ENCODE measurements at places on chromosomes 5 and 9. TPM values are rescaled to one million over a fixed set of nuclear protein-coding genes. Genes with fewer than 3 reads are reported as not detected.

The BTNL8 gene
- total RNA-seq = 0.32 TPM

The AP3B1 gene
- 53.8 TPM for total RNA-seq

The SPINK6 gene
- total RNA-seq = 0.52 TPM

The PCDHA4 gene
- not detected for total RNA-seq

The OR1J2 gene
- total RNA-seq = not detected

The CARD6 gene
- 2.7 TPM for total RNA-seq

The SLC25A2 gene
- not detected for total RNA-seq

The TRIM7 gene
- 46.8 TPM for total RNA-seq

The KIAA0825 gene
- total RNA-seq = 13.2 TPM

The MYMK gene
- not detected for total RNA-seq

The TRIM23 gene
- 13.9 TPM for total RNA-seq

The SLC38A9 gene
- 24.0 TPM for total RNA-seq

The IL7R gene
- total RNA-seq = not detected

The ARHGEF39 gene
- 7.5 TPM for total RNA-seq

The FBP2 gene
- total RNA-seq = not detected

DNA sequence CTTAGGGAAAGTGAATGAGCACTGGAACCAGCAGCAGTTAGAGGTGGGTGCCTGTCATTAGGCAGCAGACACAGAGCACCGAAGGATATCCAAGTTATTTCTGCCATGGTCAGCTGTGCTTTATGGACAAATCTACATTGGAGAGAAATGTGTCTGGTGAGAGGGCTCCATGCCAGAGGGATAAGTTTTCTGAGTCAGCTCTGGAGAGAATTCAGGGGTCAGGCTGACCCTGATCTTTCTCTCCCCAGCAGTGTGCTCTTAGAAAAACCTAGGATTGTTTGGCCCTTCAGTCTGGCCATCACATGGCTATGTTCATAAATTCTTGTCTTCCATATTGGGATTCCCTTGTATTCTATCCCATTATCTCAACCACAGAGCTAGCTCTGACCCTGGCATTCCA is 8.9 kb upstream of the IL17B start:
- no peak for DNase-seq

- DNase-seq = peak; percentile 80
Measured at GRCh38 chr9:100437860-100438805, 11.2 kb downstream of the MSANTD3 start.

- no peak for DNase-seq
Measured at GRCh38 chr9:2055203-2055658, 40.1 kb downstream of the SMARCA2 start.

DNA sequence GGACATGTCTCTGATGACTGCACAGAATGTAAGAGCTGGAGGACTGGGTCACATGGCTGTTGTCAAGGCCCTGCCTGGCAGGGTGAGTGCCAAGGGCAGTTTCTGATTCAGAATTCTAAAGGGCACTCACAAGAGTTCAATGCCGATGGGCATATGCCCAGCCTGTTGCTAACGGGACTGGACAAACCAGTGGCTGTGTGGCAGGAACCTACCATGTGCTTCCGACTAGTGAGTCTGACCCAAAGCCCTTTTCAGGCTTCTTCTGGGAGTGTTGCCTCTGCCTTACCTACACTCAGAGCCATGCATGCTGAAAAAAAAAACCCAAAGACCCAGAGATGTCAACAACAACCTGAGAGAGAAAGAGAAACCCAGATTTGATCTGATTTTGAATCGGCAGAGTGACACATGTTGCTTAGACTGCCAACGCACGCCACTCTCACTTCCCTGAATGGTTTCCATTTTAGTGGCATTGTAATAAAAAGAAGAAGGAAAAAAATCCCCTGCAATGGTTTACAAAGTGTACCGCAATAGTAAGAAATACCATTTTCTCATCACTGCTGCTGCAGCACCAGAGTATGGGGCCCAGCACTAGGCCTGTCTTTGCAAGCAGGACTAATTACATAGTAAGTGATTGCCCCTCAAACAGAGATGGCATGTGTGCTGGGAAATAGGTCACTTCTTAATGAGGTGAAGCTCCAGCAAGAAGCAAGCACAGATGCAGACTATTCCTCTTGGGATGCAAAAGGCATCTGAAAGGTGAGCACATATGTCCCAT is 194.3 kb downstream of the PALM2AKAP2 start:
- DNase-seq = no peak

DNA sequence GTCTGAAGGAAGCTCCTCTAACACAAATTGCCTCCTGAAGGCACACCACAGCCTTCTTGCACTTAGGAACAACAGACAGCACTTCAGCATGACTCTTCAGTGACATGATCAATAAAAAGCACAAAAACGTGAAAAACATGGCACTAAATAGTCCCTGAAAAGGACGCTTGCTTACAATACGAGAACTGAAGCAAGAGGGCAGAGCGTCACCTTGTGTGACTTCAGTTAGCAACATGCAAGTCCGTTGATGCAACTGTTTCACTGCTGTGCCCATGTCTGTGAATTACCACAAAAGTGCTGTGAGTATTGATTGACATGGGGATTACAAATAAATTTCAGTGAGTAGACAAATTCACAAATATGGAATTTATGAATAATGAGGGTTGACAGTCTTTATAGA is 219.9 kb upstream of the GAS1 start:
- no peak for DNase-seq

DNA sequence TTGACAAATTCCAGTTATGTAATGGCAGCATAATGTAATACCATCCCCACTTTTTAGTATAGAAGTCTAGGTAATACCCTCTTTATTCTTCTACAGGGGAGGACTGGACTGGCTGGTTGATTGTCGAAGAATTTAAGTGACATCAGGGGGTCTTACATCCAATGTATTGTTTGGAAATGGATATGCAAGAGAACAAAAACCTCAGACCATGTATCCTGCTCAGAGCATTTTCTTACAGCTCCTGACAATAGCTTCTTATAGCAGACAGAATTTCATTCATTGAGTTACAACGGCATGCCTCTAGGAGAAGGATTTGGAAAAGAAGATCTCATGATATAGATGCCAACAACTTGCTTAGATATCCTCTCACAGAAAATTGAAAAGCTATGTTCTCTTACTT is 2032.3 kb downstream of the EFNA5 start:
- DNase-seq = no peak

DNA sequence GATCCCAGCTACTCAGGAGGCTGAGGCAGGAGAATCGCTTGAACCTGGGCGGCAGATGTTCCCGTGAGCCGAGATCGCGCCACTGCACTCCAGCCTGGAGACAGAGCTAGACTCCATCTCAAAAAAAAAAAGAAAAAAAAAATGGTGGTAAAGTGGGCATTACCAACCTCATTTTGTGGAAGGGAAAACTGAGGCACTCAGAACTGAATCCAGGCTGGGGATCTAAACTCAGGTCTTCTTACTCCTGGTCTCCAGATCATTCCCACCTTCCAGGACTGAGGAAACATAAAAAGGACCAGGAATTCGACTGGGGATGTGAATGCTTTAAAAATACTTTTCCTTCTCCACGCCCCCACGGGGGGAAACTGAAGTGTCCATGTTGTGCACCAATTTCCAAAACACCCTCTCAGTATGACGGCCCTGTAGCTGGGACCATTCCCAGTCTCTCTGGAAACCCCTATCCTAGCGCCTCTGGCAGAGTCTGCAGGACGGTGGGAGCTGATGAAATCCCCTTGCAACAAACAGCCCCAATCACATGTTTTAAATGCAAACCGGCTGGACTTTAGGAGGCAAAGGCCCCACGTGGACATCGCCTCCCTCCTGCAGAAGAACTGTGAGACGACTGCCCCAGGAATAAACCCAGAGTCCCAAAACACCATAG is 8.9 kb upstream of the AKNA start:
- peak; percentile 88 for DNase-seq

DNA sequence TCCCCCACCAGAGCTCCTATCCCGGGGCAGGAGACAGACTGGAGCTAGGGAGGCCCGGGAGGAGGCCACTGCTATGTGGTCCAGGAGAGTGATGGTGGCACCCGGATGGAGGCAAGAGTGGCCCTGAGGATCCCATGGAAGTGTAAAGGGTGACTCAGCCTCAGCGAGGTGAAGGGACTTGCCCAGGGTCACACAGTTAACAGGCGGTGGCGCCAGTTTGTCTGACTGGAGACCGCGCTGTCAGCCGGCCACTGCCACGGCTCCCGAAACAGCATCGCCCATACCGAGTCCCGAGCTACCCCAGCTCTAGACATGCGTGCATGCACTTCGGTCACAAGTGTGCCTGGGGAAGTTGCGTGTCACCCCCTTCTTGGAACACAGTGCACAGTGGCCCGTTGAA is 165.9 kb downstream of the GAPVD1 start:
- DNase-seq = peak; percentile 40

DNA sequence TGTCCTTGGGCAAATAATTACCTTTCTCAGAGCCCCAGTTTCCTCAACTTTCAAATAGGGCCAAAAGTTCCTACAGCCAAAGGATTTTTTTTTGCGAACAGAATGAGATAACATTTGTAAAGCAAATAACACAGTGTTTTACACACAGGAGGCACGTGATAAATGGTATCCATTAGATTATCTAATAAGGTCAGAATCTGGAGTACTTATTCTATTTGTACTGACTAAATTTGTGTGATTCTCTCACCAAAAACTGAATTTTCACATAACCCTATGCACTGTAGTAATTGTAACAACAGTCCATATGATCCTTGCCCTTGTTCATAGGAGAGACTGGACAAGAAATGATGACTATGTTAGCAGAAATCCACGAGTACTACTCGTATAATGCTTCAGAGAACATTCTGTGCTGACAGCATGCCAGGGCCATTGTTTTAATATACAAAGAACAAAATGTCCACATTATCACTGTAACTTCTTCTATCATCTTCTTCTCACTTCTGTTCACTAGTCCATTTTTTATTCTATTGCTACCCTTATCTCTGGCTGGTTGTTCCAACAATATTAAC is 13.9 kb upstream of the FEM1C start:
- no peak for DNase-seq

DNA sequence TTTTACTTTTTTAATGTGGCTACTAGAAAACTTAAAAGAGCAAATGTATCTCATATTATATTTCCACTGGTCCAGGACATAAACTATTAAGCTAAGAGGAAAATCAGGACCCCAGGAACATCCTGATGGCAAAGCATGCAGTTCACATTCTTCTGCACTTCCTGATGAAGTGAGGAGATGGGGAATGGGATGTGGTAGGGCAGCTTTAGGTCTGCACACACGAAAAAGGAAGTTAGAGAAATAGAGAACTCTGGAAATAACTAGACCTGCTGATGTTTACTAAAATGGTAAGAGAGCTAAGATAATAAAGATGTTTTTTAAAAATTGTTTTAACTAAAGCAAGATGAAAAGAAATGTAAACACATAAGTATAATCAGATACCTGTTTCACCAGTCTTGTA is 39.7 kb upstream of the NIPBL start:
- DNase-seq = no peak

DNA sequence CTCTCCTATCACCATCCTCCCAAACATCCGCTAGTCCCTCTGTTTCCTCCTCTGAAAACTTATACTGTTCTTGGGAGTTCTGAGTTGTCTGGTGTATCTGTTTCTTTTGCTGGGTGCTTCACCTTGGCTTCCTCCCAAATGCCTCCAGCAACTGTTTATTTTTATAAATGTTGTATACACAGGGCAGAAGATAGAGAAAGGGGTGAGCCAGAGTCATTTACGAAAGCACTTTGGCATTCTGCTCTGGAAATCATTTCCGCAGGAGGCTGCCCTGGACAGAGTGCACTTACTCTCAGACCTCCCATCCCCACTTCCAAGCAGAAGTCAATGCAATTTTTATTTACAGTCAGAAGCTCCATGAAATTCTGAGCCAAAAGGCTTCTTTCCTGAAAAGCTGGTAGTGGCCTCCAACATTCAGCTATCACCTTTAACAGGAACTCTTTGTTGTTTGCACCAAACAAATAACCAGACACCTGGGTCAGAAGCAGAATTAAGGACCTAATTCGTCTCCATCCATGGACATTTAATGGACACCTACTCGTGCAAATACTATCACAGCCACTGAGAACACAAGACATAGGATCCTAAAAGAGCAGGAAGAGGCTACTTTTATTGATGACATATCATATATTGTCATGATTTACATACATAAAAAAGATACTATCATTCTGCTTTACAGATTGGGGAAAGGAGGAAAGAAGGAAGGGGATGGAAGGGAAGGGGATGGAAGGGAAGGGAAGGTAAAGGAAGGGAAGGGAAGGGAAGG is 229.5 kb upstream of the PAPPA start:
- DNase-seq = peak; percentile 91

GRCh38 chr5:132098151-132098594 is 24.6 kb downstream of the CSF2 start:
- DNase-seq = no peak

DNA sequence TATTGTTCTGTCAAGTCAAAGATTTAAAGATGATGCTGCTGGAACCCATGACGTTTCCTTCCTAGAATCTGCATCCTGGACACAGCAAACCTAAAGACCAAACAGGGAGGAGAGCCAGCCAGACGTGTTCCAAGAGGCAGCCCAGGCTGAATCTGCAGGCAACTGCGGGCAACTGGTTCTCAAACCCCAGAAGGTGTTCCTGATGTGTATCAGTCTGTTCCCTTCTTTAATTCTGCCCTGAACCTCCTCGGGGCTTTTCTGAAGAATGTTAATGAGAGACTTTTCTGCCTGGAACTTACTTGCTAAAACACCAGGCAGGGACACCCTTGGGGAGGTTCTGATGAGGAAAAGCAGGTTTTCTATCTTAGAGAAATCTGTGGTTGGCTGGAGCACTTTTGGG is 132.8 kb upstream of the RETREG1 start:
- DNase-seq = no peak

- DNase-seq = no peak
Measured at GRCh38 chr5:127826011-127826410, 122.8 kb downstream of the CCDC192 start.

- DNase-seq = no peak
Measured at GRCh38 chr9:96177005-96177718, 124.8 kb downstream of the HSD17B3 start.

DNA sequence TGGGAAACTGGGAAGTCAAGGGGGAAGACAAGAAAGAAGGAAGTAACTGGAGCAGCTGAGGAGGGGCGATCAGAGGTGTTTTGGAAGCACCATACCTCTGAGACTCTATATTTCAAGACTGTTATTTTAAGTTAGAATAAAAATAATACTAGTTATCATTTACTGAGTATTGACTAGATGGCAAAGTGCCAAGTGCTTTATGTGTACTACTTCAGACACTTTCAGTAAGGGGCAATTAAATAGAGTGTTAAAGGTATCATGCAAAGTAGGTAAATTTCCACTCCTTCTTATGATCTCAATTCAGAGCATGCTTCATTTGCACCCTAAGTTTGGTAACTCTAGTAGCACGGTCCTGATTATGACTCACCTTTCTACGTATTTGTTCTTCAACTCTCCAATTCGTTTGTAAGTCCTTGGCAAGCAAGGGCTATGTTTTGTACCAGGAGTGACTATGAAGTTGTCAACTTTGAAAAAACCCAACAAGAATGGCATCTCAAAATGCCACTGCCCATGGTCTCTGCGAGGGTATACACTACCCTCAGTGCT is 152.4 kb upstream of the RAPGEF1 start:
- no peak for DNase-seq

Data from NCI-H460 (cell line).